ENCODE measurements at places on chromosomes 2 and 18. TPM values are rescaled to one million over a fixed set of nuclear protein-coding genes. Genes with fewer than 3 reads are reported as not detected.

DNA sequence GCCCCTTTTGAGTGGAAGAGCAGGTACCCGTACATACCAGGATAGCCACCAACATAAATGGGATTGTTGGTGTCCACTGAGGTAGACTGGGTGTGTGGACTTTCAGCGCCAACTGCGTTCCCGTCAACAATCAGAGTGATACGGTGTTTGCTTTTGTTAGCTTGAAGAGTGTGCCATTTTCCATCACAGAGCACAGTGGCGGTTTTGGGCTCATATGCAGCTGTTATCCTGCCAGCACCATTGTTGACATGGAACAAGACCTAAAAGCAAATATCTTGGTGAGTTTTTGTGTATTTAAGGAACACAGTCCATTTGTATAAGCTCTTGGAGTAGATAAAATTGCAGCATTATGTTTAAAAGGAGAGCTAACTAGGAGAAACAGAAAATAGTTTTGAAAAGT is 174.5 kb downstream of the LAMA1 start:
- no peaks in the 10 kb centered on the region for H3K4me1 ChIP-seq
- H3K36me3 ChIP-seq: no peaks in the 10 kb centered on the region
- H3K27ac ChIP-seq: no peak overlapping the region
- no peaks in the 10 kb centered on the region for H3K27me3 ChIP-seq
- no peak overlapping the region for H3K4me3 ChIP-seq

DNA sequence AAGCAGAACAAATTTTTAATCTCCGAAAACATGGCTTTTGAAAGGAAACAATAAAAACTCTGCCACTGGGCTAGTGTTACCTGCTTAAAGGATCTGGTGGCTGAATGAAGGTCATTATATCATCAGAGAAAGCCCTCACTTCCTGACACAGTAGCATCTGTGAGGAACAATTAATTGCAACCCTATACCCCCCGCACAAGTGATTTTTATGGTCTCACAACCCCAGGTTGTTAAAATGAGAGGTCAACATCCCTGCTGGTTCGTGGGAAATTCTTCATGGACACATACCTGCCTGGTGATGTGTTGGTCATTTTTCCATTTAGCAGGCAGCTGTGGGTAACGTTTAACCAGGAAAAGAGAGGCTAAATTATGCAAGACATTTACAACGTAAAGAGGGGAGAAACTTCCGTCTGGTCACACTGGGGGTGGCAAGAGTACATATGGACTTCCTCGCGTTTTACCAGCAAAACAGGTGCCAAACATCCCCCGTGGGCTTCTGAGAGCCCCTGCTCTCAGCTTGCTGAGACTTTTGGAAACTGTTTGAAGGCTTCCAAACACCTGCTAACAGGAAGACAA is 29.2 kb downstream of the NIFK start:
- no peaks in the 10 kb centered on the region for H3K27me3 ChIP-seq
- no peak overlapping the region for H3K4me3 ChIP-seq
- H3K36me3 ChIP-seq: no peaks in the 10 kb centered on the region

The NEMP2 gene
- polyA plus RNA-seq: 3.1 TPM

The COL4A3 gene
- polyA plus RNA-seq: 22.7 TPM

The PCARE gene
- not detected for polyA plus RNA-seq

- no peak overlapping the region for H3K4me3 ChIP-seq
- no peak for DNase-seq
- H3K27me3 ChIP-seq: no peaks in the 10 kb centered on the region
- H3K36me3 ChIP-seq: no peaks in the 10 kb centered on the region
- no peaks in the 10 kb centered on the region for H3K4me1 ChIP-seq
- no peak overlapping the region for H3K27ac ChIP-seq
Measured at GRCh38 chr2:127046579-127046978, 60.4 kb downstream of the BIN1 start.

The RALB gene
- 45.2 TPM for polyA plus RNA-seq

The M1AP gene
- polyA plus RNA-seq: not detected

GRCh38 chr2:97745474-97746174 is 32.2 kb downstream of the ZAP70 start:
- no peak overlapping the region for H3K27ac ChIP-seq
- H3K4me3 ChIP-seq: no peak overlapping the region
- DNase-seq: no peak
- H3K27me3 ChIP-seq: no peaks in the 10 kb centered on the region

GRCh38 chr2:7858624-7859023 is 823.2 kb upstream of the ID2 start:
- H3K27me3 ChIP-seq: no peaks in the 10 kb centered on the region
- no peaks in the 10 kb centered on the region for H3K36me3 ChIP-seq
- H3K4me1 ChIP-seq: peaks cover 3% of the 10 kb centered on the region
- no peak overlapping the region for H3K27ac ChIP-seq
- DNase-seq: no peak

- no peak overlapping the region for H3K4me3 ChIP-seq
- H3K4me1 ChIP-seq: no peaks in the 10 kb centered on the region
- no peak for DNase-seq
- H3K27ac ChIP-seq: no peak overlapping the region
- no peaks in the 10 kb centered on the region for H3K27me3 ChIP-seq
- H3K36me3 ChIP-seq: no peaks in the 10 kb centered on the region
Measured at GRCh38 chr2:170707821-170708795, 7.0 kb upstream of the SP5 start.

- no peaks in the 10 kb centered on the region for H3K36me3 ChIP-seq
- DNase-seq: no peak
- no peaks in the 10 kb centered on the region for H3K27me3 ChIP-seq
- no peaks in the 10 kb centered on the region for H3K4me1 ChIP-seq
- H3K4me3 ChIP-seq: no peak overlapping the region
Measured at GRCh38 chr2:2926858-2927175, 450.8 kb downstream of the EIPR1 start.

GRCh38 chr18:36298126-36298741 is 721 bp downstream of the FHOD3 start:
- H3K27ac ChIP-seq: no peak overlapping the region
- H3K27me3 ChIP-seq: no peaks in the 10 kb centered on the region
- DNase-seq: no peak

DNA sequence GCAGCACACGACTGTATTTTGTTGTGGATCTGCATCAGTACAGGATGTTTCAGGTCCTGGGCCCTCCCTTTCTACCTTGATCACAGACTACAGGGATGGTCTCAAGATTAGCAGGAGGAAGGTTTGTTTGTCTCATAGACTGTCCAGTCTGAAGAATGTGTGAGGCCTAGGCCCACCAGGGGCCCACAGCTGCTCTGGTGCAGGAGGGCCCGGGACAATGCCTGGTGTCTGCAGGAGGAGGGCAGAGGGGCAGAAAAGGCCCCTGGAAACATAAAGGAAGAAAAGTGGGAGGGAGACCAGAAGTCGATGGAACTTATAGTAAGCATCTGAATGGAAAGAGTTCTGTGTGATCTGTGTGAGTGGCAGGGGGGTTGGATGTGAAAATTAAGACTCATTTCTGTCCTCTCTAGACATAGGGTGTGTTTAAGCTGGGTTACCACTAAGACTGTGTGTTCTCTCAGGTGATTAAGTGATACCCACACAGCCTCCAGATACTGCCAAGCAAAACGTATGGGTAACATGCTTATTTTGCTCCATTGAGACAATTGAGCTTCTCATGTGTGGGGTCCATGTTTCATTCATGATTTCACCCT is 33.4 kb upstream of the LPIN2 start:
- no peaks in the 10 kb centered on the region for H3K27me3 ChIP-seq
- no peak for DNase-seq
- H3K27ac ChIP-seq: no peak overlapping the region
- no peaks in the 10 kb centered on the region for H3K4me1 ChIP-seq

DNA sequence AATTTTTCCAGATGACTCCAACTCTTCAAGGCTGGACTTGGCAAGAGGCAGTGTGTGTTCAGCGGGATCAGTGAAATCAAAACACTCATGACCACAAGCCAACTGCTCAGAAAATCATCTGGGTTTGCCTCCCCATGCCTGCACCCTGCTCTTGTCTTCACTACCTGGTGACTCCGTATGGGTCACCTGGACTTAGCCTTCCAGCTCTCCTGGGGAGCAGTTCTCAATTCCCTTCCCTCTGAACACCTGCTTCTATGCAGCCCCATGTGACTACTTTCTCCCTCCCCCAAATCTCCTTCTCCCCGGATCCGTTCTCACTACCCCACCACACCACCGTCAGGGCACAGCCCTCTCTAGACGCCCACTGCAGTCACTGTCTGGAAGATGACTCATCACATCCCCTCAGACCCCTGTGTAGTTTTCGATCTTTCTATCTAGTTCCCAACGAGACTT is 130.2 kb upstream of the ID2 start:
- H3K4me3 ChIP-seq: no peak overlapping the region
- H3K4me1 ChIP-seq: no peaks in the 10 kb centered on the region
- peak; percentile 8 for DNase-seq
- H3K27me3 ChIP-seq: no peaks in the 10 kb centered on the region
- no peak overlapping the region for H3K27ac ChIP-seq

The ANKRD36C gene
- polyA plus RNA-seq: 4.4 TPM

- no peak for DNase-seq
- H3K4me3 ChIP-seq: no peak overlapping the region
- H3K36me3 ChIP-seq: no peaks in the 10 kb centered on the region
- no peaks in the 10 kb centered on the region for H3K4me1 ChIP-seq
- H3K27ac ChIP-seq: no peak overlapping the region
Measured at GRCh38 chr2:200000444-200001163, 45.2 kb downstream of the MAIP1 start.
